ENCODE measurements at places on chromosomes 16 and 17.

- no peak for DNase-seq
Measured at GRCh38 chr17:66317629-66318028, 15.2 kb downstream of the PRKCA start.

GRCh38 chr16:54936979-54937670 is 6.5 kb downstream of the IRX5 start:
- no peak for DNase-seq

DNA sequence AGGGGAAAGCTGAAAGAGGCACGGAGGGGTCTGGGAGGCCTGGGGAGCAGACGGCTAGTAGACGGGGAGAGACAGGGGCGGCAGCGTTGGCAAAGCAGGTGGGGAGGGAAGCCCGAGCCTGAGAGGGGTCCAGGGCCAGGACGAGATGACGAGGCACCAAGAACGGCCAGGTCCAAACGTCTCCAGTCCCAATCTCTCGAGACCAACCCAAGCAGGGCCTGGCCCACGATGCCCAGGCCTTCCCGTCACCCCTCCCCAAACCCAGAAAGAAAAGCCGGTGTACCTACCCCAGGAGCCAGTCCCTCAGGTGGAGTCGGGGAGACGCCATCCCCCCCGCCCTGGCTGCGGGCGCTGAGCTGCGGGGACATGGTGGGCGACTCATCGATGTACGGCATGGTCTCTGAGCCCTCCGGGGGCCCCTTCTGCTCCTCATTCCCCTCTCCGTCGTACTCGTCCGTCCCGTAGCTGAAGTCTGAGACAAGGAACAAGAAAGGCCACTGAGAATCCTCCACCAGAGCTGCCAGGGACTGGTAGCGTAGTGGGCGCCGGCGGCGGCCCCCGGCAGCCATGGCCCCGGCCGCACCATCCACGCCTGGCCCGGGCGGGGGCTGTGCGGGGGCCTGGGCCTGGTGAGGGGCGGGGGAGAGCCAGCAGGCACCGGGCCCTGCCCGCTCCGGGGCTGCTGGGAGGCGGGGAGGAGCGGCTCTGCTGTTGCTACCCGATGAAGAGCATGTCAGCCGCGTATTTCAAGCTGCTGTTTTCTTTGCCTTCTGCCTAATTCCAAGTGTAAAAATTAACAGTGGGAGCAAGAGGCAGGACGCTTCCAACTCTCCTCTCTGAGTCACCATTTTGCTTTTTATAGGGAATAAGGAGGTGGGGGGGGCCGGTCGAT is 54.6 kb downstream of the ABR start:
- no peak for DNase-seq

DNA sequence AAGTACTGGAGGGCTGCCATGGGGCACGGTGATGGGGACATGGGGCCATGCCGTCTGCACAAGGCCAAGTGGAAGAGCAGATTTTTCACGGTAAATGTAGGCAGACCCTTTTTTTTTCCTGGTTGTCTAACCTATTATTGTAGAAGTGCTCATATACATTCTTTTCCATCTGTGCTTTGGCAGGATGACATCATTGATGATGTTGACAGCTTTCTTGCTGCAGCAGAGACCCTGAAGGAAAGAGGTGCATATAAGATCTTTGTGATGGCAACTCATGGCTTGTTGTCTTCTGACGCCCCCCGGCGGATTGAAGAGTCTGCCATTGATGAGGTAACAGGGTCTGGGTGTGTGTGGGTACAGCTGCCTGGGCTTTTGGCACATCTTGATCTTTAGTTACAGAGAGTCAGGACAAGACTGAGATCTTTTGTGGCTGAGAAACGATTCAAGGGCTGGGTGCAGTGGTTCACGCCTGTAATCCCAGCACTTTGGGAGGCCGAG is 23.3 kb upstream of the SLC5A10 start:
- no peak for DNase-seq

- no peak for DNase-seq
Measured at GRCh38 chr16:51146256-51146924, 4.7 kb downstream of the SALL1 start.

DNA sequence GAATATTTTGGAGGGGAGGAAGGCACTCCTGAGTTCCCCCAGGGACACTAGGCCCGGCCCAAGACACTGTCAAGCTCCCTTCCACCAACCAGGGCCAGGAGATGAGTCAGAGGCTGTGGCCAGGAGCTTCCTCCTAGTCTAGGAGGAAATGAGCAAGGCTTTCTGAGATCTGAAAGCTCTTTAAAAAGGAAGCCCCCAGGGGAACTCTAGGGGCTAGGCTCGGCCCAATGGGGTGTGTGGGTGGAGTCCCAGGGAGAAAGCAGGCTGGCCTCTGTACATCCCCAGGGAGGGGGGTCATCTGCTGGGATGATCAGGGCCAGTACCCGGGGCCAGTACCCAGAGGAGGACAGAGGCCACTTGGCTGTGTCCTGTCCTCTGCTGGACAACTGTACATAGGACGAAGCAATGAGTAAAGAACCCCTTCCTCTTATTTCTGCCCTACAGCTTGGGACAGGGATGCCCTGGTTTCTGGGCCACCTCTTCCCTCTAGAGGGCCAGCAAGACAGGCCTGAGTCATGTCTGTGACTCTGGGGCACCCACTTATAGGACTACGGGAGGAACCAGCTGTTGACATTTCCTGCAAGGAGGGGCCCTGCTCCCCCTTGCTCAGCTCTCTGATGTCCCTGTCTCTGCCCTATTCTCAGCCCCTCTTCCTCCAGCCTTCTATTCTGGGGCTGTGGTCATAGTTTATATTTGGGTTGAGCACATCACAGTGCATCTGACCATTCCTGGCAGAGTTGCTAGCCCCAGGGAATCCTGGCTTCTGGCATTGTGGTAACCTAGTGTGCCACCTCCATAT is 2.7 kb downstream of the FHOD1 start:
- DNase-seq = no peak

DNA sequence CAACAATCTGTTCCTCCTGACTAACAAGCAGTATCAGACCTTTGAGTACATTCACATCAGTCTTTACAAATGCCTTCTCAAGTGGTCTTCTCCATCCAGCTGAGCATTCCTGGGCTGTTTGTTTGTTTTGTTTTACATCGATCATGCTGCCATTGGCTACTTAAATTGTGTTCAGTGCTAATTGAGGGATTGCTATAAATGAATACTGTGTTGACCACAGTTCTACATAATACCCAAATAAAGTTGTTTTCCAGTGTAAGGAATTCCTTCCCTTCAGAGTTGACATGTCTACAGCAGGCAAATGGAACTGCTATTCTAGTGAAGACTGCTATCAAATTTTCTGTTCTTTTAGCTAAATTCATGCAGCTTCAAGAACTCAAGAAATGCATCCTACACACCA is 3.2 kb downstream of the CDH8 start:
- no peak for DNase-seq

- DNase-seq = no peak
Measured at GRCh38 chr16:50756473-50756872, 14.6 kb downstream of the CYLD start.

DNA sequence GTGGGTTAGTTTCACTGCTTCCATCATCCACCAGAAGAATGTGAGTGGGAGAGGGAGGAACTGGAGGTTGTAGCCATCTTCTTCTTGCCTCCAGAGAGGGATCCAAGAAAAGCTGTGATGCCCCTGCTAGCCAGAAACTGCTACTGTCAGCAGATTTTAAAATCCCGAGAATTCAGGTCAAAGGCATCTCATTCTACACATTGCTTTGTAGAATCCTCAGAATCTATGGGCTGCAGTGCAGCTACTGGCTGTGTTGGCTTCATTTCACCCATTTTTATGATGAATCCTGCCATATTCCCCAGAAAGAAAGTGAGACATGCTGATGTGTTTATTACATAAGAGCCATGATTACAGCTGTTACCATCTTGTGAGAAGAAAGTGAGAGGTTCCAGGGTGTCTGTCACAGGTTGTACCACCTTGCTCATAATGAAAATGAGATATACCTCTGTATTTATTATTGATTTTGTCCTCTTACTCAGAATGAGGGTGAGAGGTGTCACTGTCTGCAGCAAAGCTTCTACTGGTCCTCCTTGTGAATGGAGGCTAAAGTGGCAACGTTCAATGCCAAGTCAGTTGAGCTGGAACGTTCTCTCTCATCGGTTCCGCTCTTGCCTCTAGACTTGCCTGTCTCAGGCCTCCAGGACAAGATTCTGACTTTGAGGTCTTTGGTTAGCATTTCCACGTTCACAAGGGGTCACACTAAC is 50.1 kb upstream of the MYH10 start:
- no peak for DNase-seq

GRCh38 chr17:73637866-73638265 is 6.4 kb downstream of the SDK2 start:
- DNase-seq = no peak

GRCh38 chr16:72873853-72874252 is 174.1 kb downstream of the ZFHX3 start:
- no peak for DNase-seq

- DNase-seq = no peak
Measured at GRCh38 chr17:56064506-56064905, 88.8 kb upstream of the ANKFN1 start.

DNA sequence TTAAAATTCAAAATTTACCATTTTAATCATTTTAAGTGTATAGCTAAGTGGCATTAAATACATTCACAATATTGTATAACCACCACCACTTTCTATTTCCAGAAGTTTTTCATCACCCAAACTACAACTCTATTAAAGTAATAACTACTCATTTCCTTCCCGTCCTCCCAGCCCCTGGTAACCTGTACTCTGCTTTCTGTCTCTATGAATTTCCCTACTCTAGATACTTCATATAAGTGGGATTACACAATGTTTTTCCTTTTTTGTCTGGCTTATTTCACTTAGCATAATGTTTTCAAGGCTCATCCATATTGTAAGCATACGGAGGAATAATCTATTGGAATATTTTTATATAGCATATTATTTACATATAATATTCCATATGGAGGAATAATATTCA is 29.7 kb downstream of the ESRP2 start:
- DNase-seq = no peak

GRCh38 chr17:5686074-5686635 is 101.8 kb upstream of the NLRP1 start:
- no peak for DNase-seq

- peak; percentile 25 for DNase-seq
Measured at GRCh38 chr16:55701442-55702319, 45.9 kb downstream of the SLC6A2 start.

- DNase-seq = no peak
Measured at GRCh38 chr16:61780161-61780560, 256.1 kb downstream of the CDH8 start.

GRCh38 chr17:70040336-70040735 is 34.7 kb upstream of the KCNJ16 start:
- no peak for DNase-seq

- DNase-seq = no peak
Measured at GRCh38 chr16:85017151-85017550, 5.8 kb upstream of the ZDHHC7 start.

- no peak for DNase-seq
Measured at GRCh38 chr17:4476511-4477070, 22.1 kb upstream of the SPNS2 start.

DNA sequence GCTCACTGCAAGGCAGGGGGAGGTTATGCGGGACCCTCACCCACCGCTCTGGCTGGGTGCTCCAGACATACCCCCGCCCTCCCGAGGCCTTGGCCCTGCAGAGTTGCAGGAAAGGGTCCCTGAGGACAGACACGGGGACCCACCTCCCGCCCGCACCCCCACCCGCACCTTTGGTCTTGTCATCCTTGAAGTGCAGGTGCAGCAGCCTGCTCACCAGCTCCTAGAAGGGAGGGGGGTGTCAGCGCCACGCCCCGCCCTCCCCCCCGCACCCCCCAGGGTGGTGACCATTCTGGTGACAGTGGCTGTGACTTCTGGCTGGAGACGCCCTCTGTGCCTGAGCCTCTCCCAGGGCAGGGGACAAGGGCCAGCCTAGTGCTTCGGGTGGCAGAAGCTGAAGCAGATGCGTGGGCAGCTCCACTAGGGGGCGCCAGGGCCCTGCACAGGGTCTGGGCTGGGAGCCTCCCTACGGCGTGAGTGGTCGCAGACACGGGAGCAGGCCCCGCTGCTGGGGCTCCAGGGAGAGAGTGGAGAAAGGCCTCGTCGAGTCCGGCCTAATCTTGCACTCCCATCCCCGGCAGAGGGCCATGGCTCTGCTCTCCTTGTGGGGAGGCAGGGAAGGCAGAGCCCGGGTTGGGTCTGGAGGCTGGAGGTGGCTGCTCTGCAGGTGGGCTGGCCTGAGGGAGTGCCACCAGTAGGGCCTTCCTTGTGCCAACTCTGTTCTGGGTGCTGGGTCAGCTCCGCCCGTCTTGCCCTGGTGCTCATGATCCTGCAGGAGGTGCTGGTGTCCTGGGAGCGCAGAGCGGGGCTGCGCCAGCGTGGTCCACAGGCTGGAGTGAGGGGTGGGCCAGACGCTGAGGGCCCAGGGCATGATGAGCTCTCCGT is 2.7 kb downstream of the CENPX start:
- no peak for DNase-seq

GRCh38 chr17:57614742-57615141 is 130.4 kb downstream of the CCDC182 start:
- no peak for DNase-seq

GRCh38 chr17:3914312-3914670 is 2.0 kb downstream of the P2RX1 start:
- DNase-seq = no peak

GRCh38 chr17:17694169-17695081 is 13.2 kb downstream of the RAI1 start:
- peak; percentile 28 for DNase-seq

DNA sequence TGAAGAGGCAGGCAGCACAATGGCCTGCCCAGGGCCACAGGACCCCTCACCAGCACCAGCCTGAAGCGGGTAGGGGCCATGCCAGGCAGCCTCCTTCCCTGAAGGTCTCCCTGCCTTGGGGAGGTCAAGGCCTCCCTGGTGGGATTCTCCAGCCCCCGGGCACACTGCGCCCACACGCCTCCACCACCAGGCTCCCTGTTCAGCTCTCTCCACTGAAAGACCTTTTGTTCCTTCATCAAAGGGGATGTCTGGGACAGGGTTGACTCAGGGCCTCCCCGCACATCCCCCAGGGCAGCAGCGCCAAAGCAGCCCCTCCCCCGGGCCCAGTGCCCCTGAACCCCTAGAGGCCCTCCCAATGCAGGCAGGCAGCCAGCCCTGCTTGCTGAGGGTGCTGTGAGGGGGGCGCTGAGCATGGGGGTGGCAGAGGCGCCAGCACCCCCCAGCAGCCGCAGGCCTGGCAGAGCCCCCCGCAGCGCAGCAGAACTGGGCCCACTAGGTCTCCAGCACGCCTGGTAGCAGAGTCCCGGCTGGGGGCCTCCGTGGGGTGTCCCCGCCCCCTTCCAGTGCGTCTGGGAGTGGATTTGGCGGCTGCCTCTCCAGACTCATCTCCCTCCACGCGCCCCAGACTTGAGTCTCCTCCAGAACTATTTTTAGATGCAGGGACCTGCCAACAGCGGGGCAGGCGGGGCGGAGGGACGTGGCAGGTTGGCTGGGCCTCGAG is 13.1 kb downstream of the BCAR1 start:
- no peak for DNase-seq

- DNase-seq = no peak
Measured at GRCh38 chr17:56896968-56897359, 16.9 kb downstream of the TRIM25 start.

DNA sequence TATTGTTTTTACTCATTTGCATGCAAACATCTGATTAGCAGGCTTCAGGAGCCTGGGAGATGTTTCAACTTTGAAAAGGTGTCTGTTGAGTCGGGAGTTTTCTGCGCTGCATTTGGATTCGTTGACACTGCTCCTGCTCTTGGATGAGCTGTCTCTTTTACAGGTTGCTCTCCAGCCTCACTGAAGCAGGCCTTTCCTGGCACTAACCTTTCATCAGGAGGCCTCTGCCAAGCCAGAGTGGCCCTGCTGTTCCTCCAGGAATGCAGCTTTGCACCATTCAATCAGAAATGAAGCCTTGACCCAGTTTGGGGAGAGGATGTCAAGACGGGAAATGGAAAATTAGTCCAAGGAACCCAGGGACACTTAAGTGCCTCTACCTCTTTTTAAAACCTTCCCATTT is 330 bp upstream of the KRTAP29-1 start:
- DNase-seq = no peak

GRCh38 chr16:12147681-12148080 is 171.1 kb downstream of the SNX29 start:
- no peak for DNase-seq

All from NCI-H2029 (cell line).